HTR-8/SVneo (cell line): ENCODE measurements at places on chromosomes 5 and 9.

DNA sequence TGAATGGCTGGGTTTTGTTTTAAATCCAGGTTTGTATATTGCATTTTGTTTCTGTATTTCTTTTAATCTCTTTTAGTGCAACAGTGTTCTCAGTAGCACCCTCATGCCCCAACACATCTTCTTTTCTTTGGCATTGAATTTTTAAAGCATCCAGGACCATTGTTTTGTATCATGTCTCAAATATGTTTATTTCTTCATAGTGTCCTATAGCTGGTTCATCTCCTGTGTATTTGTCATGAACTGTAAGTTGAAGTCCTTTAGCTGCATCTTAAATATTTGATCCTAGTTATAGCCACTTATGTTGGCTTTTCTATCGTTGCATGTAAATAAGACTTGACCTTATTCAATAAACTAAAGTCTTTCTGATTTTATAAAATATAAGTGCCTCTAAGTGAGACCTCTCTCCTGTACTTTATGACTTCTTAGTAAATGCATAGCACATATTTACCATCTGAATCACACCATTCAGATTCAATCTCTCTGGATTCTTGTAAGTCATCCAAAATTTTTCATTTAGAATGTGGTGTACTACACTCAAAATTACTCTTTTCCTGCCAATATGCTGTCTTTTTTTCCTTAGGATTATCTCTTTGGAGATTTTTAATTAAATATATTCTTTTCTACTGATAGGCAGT, 21.0 kb upstream of the ERCC6L2 start:
- no peak for DNase-seq

DNA sequence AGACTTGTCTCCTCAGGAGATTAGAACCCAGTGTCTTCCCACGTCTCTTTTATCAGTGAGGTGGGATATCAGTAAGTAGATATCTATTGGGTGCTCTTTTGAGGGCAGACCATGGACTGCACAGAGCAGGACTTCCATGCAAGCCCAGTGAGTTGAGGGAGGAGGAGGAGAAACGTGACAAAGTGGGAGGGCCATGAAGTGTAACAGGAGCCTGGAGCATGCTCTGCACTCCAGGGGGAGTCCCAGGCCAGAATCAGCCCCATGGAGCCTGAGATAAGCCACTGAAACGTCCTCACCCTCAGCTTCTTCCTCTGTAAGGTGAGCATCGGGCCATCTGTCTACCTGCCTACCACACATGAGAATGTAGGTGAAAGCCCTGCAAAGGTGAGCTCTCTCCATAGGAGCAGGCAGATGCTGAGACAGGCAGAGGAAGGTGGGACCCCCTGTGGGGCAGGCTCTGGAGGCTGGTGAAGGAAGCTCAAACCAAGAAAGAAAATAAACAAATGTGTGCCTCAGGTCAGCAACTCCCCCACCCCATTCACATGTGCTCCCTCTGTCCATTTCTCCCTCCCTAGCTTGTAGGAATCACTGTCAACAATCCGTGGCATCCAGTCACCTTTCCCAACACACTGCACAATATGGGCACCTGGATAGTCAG, 87.4 kb downstream of the NRG2 start:
- DNase-seq, result no peak

DNA sequence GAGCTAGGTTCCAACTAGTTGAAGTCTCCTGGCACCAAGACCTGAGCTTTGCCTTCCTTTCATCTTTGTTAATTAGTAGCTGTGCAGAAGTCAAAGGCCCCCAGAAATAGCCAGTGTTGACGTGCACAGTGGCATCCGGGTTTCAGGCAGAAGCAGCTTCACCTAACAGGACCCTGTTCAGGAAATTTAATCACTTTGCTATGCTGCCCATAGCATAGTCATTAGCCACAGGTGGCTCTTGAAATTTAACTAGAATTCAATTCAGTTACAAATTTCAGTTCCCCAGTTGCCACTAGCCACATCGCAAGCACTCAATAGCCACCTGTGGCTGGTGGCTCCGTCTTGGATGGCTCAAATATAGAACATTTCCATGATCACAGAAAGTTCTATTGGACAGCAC, 179.1 kb downstream of the GOLPH3 start:
- no peak for DNase-seq

DNA sequence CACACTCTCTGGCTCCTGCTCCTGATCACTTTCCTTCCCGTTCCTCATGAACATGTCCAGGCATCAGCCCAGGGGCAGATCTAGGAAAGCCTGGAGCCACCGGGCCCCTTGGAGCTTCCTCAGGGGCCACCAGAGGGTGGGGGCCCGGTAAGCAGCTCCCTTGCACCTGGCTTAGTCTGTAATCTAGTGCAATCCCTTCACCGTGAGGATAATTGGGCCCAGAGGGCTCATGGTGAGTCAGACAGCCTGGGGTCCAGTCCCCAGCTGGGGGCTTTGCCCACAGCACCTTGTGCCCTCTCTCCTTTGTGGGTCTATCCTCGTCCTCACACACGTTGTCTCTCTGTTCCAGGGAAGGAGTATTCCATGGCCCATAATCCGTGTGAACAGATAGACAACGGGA, 10.4 kb upstream of the ALDH1B1 start:
- DNase-seq, result no peak

GRCh38 chr9:98539954-98540353, 168.8 kb downstream of the GABBR2 start:
- DNase-seq, result no peak

GRCh38 chr5:91929522-91929817, 546.4 kb upstream of the ARRDC3 start:
- no peak for DNase-seq

- no peak for DNase-seq
These were observed 295.7 kb downstream of the MED10 start for GRCh38 chr5:6082685-6083084.

DNA sequence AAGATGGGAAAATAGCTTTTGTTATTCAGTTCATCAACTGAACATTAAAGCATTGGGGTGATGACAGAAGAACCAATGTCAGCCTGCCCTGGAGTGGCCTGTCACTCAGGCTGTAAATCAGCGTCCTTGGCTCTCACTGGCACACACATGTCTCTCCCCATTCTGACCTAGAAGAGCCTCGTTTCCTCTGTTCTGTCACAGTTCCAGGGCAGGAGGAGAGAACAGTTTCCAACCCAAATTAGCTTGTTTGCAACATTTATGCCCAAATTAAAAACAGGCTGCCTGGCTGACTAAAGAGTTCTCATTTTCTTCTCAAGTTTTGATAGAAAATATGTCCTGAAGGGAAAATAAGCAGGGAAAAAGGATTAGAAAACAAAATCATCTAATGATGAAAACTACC, 520.1 kb downstream of the CHSY3 start:
- DNase-seq, result no peak

GRCh38 chr9:83081846-83082245, 18.9 kb upstream of the RASEF start:
- no peak for DNase-seq

- DNase-seq, result no peak
These were observed 1.4 kb downstream of the EFNA5 start for GRCh38 chr5:107669096-107670031.

- DNase-seq, result no peak
These were observed 167.9 kb upstream of the GLRA1 start for GRCh38 chr5:152092580-152092979.

GRCh38 chr5:55895346-55895745, 44.2 kb downstream of the IL31RA start:
- DNase-seq, result no peak

DNA sequence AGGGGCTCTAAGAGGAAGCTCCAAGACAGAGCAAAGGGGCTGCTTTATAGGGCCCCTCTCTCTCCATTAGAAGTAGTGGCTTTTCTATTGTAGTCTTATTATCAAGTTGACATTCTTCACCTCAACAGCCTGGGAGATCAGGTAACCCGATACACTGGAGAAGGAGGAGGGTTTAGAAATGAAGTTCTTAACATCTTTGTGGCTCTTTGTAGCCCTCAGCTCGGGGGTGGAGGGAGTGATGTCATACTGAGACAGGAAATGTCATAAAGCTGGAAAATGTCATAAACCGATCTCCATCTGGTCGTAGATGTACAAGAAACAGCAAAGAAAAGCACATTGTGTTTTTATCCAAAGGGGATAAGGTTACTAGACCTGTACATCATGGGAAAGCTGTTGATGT, 17.9 kb downstream of the PDZD2 start:
- no peak for DNase-seq

GRCh38 chr9:125378778-125379177, 117.2 kb downstream of the GAPVD1 start:
- no peak for DNase-seq

- DNase-seq, result no peak
These were observed 71.5 kb downstream of the NR6A1 start for GRCh38 chr9:124699575-124699974.

GRCh38 chr5:174093123-174093522, 47.6 kb downstream of the NSG2 start:
- DNase-seq, result no peak

GRCh38 chr5:126284977-126285696, 138.1 kb upstream of the GRAMD2B start:
- DNase-seq, result no peak

- DNase-seq, result no peak
These were observed 33.4 kb downstream of the ARHGAP26 start for GRCh38 chr5:142803428-142804125.

GRCh38 chr5:111143910-111144309, 51.8 kb downstream of the WDR36 start:
- peak; percentile 19 for DNase-seq

DNA sequence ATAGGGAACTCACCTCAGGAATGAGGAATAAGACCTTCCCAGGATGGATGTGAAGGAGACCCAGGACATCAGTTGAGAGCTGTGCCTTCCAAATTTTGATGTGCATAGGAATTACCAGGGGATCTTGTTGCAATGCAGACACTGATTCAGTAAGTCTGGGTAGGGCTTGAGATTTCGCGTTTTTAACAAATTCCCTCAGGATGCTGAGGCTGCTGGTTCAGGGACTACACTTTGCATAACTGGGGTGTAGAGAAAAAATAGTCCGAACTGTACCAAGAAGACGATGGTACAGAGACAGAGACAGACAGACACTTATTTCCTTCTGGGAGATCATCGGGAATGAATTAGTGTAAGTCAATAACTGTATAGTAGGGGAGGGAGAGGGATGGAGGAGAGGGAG, 82.3 kb upstream of the FREM1 start:
- no peak for DNase-seq

- no peak for DNase-seq
These were observed 127.1 kb upstream of the MOCS2 start for GRCh38 chr5:53236683-53237082.

DNA sequence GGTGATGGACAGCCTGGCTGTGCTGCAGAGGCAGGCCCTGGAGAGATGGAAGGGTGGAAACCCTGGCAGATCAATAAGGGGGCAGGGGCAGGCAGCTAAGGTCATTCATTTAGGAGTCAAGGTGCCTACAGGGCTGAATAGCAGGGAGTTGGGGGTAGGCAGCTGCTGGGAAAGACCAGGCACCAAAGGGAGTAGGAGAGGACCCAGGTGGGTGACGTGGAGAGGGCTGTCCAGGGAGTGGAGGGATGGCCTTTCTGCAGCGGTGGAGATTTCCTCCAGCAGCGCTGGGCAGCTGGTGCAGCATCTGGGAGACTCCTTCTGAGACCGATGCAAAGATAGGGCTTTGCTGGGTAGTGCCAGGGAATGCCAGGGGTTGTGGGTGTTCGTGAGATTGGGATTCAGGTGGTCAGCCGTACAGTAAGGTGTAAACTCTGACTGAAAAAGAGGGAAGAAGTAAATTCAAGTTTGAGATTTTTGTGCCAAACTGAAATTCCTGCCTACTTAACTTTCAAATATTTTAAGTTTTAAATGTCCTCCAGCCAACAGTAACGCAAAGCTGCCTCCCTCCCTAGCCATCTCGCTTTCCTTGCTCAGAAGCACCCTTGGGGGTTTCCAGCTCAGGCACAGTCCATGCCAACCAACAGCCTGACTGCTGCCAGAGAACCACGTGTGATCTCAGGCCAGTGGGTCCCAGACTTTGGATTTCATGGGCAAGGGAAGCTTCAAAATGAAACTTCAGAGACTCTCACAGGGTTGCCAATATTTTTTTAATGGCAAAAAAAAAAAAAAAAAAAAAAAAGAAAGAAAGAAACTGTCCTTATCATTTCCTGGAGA, 18.6 kb upstream of the ANGPTL2 start:
- no peak for DNase-seq

DNA sequence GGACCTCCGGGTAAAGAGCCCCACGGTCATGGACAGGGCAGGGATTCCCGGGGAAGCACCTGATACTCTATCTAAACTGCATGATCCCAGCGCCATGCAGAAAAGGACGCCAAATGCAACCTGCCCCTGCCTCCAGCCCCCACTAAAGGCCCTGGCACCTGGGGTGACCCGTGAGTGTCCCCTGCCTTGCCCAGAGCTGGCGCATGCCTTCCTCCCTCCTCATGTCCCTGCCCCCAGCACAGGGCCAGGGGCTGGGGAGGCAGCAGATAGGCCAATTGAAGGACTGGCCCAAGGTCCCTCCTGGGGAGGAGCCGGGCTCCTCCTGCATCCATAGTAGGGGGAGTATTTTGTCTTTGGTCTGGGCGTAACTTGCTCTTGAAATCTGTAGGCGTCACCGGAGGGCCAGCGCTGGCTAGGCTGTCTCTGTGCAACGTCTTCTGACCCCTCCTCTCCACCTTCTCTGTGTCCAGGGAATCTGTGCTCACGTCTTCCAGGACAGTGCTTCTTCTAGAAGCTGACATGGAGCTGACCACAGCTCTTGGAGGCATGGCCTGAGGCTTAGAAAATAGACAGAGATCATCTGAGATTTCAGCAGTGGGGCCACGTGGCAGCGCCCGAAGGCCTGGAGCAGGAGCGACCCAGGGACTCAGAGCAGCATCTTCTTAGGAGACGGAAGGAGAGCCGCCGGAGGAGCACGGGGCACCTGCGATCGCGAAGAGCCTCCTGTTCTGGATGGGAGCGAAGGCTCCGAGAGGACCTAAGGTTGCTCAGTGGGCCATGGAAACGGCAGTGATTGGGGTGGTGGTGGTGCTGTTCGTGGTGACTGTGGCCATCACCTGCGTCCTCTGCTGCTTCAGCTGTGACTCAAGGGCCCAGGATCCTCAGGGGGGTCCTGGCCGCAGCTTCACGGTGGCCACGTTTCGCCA, 660 bp downstream of the SPAAR start:
- DNase-seq, result no peak

DNA sequence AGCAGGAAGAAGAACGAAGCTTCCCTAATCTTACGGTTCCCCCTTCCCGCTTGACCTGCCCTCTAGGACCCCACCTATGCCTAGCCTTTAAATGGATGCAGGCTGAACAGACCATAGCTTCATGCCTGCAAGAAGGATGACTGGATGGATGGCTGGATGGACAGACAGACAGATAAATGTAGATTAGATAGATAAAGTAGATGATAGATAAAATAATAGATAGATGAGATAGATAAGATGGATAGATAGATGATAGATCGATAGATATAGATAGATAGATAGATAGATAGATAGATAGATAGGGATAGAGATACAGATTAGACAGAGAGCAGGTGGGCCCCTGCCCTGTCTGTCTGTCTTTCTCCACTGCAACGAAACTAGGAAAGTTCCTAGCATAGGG, 72.0 kb downstream of the GPR21 start:
- no peak for DNase-seq

DNA sequence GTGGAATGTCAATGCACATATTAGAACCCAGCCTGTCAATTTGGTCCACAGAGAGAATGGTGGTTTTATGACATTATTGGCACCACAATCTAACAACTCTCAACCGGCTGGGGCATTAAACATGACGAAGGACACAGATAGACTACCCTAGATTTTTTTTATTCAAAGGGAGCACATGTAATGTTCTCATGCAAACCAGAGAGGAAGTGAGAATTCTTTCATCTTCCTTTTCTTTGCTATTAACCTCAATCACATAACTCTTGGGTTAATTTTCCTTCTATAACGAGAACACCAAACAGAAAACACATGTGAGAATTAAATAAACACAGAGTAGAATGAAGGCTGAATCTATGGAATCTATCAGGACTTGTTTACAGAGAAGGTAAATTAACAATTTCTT, 94.9 kb upstream of the TNC start:
- no peak for DNase-seq
